Left renal pelvis (tissue), 4 donors: ENCODE measurements at places on chromosomes 6 and 20. TPM values are rescaled to one million over a fixed set of nuclear protein-coding genes. Genes with fewer than 3 reads are reported as not detected.

The ZBP1 gene
- polyA plus RNA-seq, result 0.08 TPM

The SALL4 gene
- polyA plus RNA-seq, result 12.3 TPM

The SAMD3 gene
- polyA plus RNA-seq, result 1.3 TPM

- DNase-seq, result no peak
Measured at GRCh38 chr20:8967641-8968245, 101.1 kb upstream of the PLCB4 start.

DNA sequence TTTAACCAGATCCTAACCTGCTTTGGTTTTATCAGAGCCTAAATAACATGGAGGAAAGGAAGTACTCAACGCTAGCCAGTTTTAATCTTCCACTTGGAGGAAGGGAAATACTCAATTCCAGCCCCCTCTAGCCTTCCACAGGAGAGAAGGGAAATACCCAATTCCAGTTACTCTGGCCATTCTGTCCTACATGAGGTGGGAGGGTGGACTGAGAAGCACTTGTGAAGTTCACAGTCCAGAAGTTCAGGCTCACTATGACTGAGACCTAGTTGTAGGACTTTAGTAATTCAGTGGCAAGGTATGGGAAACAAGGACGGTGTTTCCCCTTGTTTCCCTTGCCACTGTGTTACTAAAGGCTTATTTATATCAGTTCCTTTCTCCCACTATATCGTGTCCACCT lies 672.0 kb downstream of the RFPL4B start:
- DNase-seq, result no peak

DNA sequence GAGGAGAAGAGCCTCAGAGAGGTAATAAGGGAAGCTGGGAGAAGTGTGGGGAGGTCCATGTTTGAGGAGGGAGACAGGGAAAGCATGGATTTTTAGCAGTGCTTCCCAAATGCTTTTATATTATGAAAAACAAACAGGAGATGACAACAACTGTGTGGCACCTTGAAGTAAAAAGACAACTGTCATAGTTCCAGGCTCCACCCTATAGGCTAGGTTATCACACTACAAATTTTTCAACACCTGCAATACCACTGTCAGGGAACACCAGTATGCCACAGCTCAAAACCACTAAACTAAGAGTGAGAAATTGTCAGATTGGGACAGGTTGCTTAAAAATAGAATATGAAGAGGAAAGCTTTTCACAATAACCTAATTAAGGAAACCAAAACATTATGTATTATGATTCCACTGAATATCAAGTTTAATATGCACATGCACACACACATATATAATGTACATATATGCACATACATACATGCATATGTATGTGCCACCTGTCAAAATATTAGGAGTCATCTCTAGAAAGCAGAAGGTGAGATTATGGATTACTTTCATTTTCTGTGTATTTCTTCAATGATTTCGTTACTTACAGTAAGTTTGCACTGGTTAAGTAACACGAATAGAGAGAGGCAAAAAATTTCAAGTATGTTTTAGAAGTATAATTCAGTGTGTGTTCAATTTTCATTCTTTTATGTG lies 261.2 kb downstream of the PTPRK start:
- no peak for DNase-seq

DNA sequence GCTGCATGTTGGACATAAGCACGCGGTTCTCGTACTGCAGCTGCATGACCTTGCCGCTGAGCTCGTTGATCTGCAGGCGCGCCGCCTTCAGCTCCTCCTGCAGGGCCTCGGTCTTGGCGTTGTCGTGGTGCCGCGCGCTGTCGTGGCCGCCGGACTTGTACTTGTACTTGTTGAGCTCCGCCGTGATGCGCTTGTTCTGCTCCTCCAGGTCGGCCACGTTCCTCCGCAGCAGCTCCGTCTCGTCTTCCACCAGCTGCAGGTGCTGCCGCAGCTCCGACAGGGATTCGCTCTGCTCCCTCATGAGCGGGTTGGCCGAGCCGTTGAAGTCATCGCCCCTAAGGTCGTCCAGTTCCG lies 16.6 kb upstream of the KIAA0408 start:
- no peak for DNase-seq
